B cell (primary cell): ENCODE measurements at places on chromosomes 6 and 20. TPM values are rescaled to one million over a fixed set of nuclear protein-coding genes. Genes with fewer than 3 reads are reported as not detected.
A peak's percentile ranks its signal among the peaks of the same experiment; 100 is the strongest.

Gene YWHAB
- total RNA-seq, result 200 and 205 TPM in 2 replicates

Gene NKX2-2
- not detected in 2 replicates for total RNA-seq

Gene THBD
- total RNA-seq, result not detected in 2 replicates

Gene SCRT2
- total RNA-seq, result not detected in 2 replicates

Gene EEF1A2
- total RNA-seq, result 1.8 and 2.2 TPM in 2 replicates

Gene TFAP2D
- total RNA-seq, result not detected in 2 replicates

Gene MAP7
- 0.63 and 0.64 TPM in 2 replicates for total RNA-seq

Gene NOTCH4
- total RNA-seq, result 10.2 and 10.3 TPM in 2 replicates

- no peak for DNase-seq
- H3K4me1 ChIP-seq, result peaks cover 15% of the 10 kb centered on the region
- no peaks in the 10 kb centered on the region for H3K27me3 ChIP-seq
These were observed 3.1 kb downstream of the ADRM1 start for GRCh38 chr20:62305765-62306413.

- H3K36me3 ChIP-seq, result no peaks in the 10 kb centered on the region
- H3K27me3 ChIP-seq, result peaks cover 2% of the 10 kb centered on the region
- no peak overlapping the region for H3K27ac ChIP-seq
- no peaks in the 10 kb centered on the region for H3K4me1 ChIP-seq
- no peak overlapping the region for H3K4me3 ChIP-seq
These were observed 213.7 kb downstream of the ANKRD60 start for GRCh38 chr20:58014628-58015315.

DNA sequence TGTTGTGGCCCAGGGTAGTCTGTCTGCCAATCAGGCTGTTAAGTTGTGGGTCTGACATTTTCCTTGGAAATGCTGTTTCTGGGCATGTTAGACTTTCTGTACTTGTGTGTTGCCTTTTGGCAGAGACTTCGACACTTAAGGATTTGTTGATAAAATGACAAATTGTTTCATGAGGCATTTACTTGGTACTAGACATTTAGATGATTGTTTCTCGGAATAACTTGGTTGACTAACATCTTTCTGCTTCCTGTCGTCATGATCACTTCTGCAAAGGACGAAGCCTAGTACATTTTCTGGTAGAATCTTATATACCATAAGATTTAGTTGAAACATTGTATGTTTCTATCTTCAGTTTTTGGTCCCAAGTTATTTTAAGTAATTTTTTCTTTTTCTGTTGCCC lies 34.1 kb downstream of the UTRN start:
- no peaks in the 10 kb centered on the region for H3K36me3 ChIP-seq
- H3K4me1 ChIP-seq, result no peaks in the 10 kb centered on the region
- no peak overlapping the region for H3K4me3 ChIP-seq
- DNase-seq, result no peak

GRCh38 chr20:62522748-62523396 lies 47.1 kb upstream of the GATA5 start:
- no peak overlapping the region for H3K4me3 ChIP-seq
- peaks cover 4% of the 10 kb centered on the region for H3K4me1 ChIP-seq
- H3K27ac ChIP-seq, result no peak overlapping the region
- no peaks in the 10 kb centered on the region for H3K36me3 ChIP-seq
- H3K27me3 ChIP-seq, result peaks cover 34% of the 10 kb centered on the region
- no peak for DNase-seq

DNA sequence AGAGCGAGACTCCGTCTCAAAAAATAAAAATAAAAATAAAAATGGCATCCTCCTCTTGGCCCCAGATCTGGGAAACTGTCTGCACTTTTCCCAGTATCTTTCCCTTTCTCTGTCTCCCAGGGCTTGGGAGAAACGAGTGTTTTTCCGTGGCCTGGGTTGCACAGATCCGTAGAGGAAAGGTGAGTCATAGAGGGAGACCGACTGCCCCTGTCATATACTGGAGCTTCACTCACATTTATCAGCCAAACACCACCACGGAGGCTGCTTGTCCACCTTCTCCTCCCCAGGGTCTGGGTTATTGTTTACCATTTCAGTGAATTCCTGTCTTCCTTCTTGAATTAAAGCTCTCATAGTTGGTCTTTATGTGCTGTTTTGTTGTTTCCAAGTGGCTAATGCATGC lies 31.9 kb upstream of the EIF2S2 start:
- no peaks in the 10 kb centered on the region for H3K27me3 ChIP-seq
- H3K36me3 ChIP-seq, result no peaks in the 10 kb centered on the region
- H3K4me1 ChIP-seq, result no peaks in the 10 kb centered on the region
- H3K27ac ChIP-seq, result no peak overlapping the region

DNA sequence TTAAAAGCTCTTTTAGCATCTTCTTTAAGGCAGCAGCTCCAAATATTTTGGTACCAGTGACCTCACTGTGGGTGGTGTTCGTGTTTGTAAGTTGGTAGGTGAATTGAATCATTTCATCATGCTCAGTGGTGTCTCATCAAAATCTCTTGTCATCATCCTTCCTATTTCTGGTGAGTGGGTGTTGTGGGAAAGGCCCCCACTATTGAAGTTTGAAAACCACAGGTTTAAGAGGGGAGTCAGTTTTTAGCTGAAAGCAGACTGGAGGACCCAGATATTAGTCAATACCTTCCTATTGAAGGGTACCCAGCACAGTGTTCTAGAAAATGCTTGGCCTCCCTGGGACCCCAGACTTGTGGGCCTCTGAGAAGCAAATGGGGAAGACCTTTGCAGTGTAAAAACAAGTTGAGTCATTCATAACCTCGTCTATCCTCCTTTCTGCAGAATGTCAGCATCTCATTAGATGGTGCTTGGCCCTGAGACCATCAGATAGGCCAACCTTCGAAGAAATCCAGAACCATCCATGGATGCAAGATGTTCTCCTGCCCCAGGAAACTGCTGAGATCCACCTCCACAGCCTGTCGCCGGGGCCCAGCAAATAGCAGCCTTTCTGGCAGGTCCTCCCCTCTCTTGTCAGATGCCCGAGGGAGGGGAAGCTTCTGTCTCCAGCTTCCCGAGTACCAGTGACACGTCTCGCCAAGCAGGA lies 3.7 kb downstream of the PIM1 start:
- peaks cover 73% of the 10 kb centered on the region for H3K4me1 ChIP-seq
- H3K27me3 ChIP-seq, result no peaks in the 10 kb centered on the region
- no peak for DNase-seq
- no peak overlapping the region for H3K27ac ChIP-seq

GRCh38 chr6:170142559-170142958 lies 148.3 kb downstream of the DLL1 start:
- H3K4me1 ChIP-seq, result peaks cover 4% of the 10 kb centered on the region
- no peak for DNase-seq
- no peaks in the 10 kb centered on the region for H3K27me3 ChIP-seq
- H3K27ac ChIP-seq, result no peak overlapping the region
- no peaks in the 10 kb centered on the region for H3K36me3 ChIP-seq

DNA sequence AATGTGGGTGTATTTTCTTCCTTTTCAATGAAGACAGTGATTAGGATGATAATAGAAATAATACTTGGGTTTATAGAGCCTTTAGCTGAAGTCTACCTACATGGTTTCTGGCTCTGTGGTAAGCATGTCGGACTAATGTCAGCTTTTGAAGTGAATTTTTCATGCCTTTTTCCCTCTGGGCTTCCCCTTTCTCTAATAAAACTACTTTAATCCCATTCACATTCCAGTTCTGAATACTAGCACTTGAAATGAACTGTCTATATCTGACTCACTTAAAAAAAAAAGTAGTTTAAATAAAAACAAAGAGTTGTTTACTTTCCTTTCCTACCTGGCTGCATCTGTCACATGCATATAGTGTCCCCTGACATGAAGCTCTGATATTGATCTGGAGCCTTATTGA lies 545.9 kb upstream of the FLRT3 start:
- DNase-seq, result no peak
- H3K4me1 ChIP-seq, result no peaks in the 10 kb centered on the region
- H3K36me3 ChIP-seq, result no peaks in the 10 kb centered on the region
- H3K4me3 ChIP-seq, result no peak overlapping the region

- H3K4me3 ChIP-seq, result no peak overlapping the region
- no peaks in the 10 kb centered on the region for H3K4me1 ChIP-seq
- H3K36me3 ChIP-seq, result no peaks in the 10 kb centered on the region
- DNase-seq, result no peak
- no peaks in the 10 kb centered on the region for H3K27me3 ChIP-seq
These were observed 12.4 kb upstream of the KIAA0408 start for GRCh38 chr6:127471379-127472255.

- H3K36me3 ChIP-seq, result peaks cover 64% of the 10 kb centered on the region
- no peak overlapping the region for H3K27ac ChIP-seq
- no peak for DNase-seq
- H3K4me3 ChIP-seq, result no peak overlapping the region
- no peaks in the 10 kb centered on the region for H3K27me3 ChIP-seq
- no peaks in the 10 kb centered on the region for H3K4me1 ChIP-seq
These were observed 6.4 kb upstream of the FAM209A start for GRCh38 chr20:56518126-56518525.

- no peaks in the 10 kb centered on the region for H3K36me3 ChIP-seq
- H3K27me3 ChIP-seq, result no peaks in the 10 kb centered on the region
- no peak overlapping the region for H3K4me3 ChIP-seq
These were observed 469.7 kb downstream of the PKHD1 start for GRCh38 chr6:51617751-51618150.

- no peaks in the 10 kb centered on the region for H3K4me1 ChIP-seq
- no peak overlapping the region for H3K27ac ChIP-seq
- H3K4me3 ChIP-seq, result no peak overlapping the region
- DNase-seq, result peak; percentile 64
- H3K36me3 ChIP-seq, result peaks cover 47% of the 10 kb centered on the region
These were observed 97.8 kb downstream of the ANKS1A start for GRCh38 chr6:34986845-34987246.

DNA sequence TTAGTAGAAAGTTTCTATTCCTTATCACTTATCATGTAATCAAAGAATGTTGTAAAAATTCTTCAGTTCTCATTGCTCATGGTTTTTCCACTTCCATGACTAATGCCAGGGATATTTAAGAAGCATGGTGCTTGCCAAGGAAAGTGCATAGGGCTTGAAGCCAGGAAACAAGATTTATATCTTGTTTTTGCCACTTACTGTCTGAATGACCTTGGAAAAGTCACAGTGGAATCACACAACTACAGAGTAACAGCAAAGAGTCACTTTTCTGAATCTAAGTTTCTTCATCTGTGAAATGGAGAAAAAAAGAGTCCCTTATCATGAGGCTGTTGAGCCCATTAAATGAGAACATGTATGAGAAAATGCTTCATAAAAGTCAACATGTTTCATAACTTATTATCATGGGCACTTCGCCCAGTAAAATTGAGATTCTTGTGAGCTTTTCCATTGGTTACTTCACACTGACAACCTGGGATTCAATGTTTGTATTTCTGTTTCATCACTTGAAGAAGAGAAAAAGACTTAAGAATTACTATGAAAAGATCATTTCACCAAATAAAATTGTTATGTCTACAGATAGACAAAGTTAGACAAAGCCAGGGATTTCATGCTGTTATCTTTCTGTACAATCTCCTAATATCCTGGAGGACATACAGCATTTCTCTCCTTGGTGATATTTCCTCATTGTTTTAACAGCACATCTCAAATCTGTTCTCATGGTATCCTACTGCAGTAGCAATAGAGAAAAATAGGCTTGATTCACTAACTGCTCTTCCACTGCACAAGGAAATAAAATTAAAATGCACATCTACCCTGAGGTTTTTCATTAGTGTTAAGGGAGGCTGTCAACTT lies 7.6 kb upstream of the BMP5 start:
- DNase-seq, result no peak
- no peak overlapping the region for H3K27ac ChIP-seq
- no peaks in the 10 kb centered on the region for H3K36me3 ChIP-seq
- no peaks in the 10 kb centered on the region for H3K27me3 ChIP-seq
- no peak overlapping the region for H3K4me3 ChIP-seq

DNA sequence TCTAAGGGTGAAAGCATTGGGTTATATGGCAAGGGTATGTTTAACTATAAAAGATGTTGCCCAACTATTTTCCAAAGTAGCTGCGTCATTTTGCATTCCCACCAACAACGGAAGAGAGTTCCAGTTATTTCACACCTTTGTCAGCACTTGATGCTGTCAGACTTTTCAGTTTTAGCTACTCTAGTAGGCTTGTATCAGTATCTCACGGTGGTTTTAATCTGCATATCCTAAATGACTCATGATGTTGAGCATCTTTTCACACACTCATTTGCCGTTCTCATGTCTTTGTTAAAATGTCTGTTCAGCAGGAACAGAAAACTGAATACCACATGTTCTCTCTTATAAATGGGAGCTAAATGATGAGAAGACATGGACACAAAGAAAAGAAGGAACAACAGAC lies 122.3 kb downstream of the RNASET2 start:
- H3K27ac ChIP-seq, result no peak overlapping the region
- H3K36me3 ChIP-seq, result no peaks in the 10 kb centered on the region
- peaks cover 20% of the 10 kb centered on the region for H3K4me1 ChIP-seq
- no peak for DNase-seq
- no peak overlapping the region for H3K4me3 ChIP-seq

GRCh38 chr20:15176929-15177328 lies 839.5 kb upstream of the FLRT3 start:
- H3K27ac ChIP-seq, result no peak overlapping the region
- H3K36me3 ChIP-seq, result no peaks in the 10 kb centered on the region

DNA sequence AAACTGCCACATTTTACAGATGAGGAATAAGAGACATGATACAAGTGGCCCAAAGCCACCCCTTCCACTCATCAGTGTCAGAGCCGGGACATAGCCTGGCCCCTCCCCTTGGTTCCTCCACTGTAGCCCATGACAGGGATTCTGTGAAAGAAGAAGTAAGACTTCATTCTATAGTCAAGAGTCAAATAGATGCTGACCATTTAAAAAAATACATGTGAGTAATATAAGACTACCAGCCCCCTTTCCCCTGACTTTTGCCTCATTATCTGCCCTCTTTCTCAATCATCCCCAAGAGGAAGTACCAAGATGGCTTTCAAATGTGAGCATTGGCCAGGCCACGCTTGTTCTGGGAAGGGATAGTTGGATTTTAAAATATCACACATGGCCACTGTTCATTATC lies 57.8 kb upstream of the TAB2 start:
- no peak overlapping the region for H3K27ac ChIP-seq
- H3K4me1 ChIP-seq, result peaks cover 4% of the 10 kb centered on the region
- no peaks in the 10 kb centered on the region for H3K36me3 ChIP-seq
- H3K27me3 ChIP-seq, result no peaks in the 10 kb centered on the region

- H3K4me1 ChIP-seq, result no peaks in the 10 kb centered on the region
- no peak overlapping the region for H3K4me3 ChIP-seq
- no peaks in the 10 kb centered on the region for H3K36me3 ChIP-seq
- no peaks in the 10 kb centered on the region for H3K27me3 ChIP-seq
These were observed 38.4 kb upstream of the SLC22A16 start for GRCh38 chr6:110514818-110515217.
